Stimulated activated memory B cell treated with anti-CD40 and anti-IgM and Interleukin-4, amounts not matched to agents 10 μg/mL and 1 μg/mL and 100 μg/mL, for 72 hours (primary cell): ENCODE measurements at places on chromosomes 4 and X.

DNA sequence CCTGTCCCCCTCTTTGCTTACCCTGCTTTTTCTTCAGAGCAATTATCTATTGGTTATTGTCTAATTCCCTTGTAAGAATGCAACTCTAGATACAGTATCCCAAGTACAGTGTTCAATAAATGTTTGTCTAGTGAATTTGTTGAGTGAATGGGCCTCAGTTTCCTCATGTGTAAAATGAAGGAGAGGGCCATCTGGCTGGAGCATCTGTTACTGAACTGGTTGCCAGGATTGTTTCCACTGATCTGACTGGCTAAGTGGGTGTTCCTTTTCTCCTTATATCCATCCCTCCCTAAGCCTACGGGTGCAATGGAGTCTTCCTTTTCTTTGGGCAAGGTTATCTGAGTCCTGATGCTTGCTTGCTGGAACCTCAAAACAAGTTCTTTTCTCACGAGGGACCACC, 185.2 kb upstream of the RPS6KA3 start:
- no peak for ATAC-seq

DNA sequence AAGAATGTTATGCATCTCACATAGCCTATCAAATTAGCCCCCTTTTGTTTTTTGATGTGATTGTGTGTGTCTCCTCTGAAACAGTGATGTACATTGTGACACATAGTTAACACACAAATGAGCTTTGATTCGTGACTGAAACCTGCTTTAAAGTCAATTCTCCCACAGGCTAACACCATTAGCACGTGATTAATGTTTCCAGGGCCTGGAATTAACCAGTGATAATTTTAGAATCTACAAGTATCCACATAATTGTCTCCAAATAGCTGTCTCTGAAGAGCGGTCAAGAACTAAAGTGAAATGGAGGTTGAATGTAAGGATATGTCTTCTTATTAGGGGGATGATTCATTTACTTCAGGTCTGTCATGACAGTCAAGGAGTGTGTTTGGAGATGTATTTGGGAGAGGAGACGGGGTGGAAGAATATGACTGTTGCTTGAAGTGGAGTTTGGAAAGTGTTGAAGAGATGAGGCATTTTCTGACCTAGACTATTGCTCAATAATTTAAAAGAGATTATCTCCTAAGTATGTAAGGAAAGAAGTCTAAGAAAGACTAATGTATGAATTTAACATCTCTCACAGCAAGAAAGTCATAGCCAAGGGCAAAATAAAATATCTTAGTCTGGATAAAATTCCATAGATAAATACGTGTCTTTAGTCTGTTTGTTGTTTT, 13.7 kb upstream of the RASGEF1B start:
- ATAC-seq = no peak

DNA sequence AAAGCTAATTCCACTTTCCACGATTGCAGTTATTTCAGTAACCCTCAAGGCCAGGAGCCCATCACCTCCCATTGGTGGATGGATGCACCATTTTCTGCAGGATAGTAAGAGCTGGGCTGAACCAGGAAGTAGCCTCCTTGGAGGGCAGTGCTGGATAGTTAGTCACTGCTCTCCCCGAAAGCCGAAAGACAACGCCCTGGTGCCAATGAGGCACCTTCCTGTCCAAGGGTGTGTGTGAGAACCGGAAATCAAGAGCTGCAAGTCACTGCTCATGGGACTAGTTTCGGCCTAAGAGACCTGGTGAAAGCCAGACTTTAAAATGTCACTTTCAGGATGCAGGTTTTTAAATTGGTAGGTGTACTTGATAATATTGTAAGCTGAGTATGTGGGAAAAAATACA, 203.8 kb upstream of the HS3ST1 start:
- no peak for ATAC-seq

GRCh38 chrX:97471071-97471470, 587.4 kb downstream of the RPA4 start:
- no peak for ATAC-seq

DNA sequence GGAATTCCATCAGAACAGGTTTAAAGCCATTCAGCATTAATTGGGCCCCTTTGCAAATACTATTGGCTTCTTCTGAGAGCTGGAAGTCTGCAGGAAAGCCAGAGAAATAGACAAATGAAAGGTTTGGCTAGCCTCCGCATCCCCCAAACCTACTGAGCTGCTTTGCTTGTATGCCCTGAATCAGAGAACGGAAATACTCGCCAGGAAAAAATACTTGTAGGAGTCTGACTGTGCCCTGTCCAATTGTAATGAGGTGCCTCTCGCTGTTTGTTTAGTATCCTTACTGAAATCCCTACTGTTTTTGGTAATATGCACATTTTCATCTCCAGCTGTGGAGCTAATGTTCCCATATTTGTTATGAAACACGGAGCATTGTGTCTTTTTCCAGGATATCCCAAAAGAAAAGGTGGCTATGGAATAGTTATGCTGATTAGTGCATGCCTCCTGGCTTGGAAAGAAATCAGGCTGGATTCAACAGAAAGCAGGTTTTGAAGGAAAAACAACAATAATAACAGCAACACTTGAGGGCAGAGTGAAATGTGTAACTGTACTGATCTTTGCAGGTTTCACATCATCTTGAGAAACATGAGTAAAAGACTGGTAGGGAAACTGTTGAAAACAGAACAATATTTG, 50.7 kb upstream of the NLGN4X start:
- no peak for ATAC-seq

DNA sequence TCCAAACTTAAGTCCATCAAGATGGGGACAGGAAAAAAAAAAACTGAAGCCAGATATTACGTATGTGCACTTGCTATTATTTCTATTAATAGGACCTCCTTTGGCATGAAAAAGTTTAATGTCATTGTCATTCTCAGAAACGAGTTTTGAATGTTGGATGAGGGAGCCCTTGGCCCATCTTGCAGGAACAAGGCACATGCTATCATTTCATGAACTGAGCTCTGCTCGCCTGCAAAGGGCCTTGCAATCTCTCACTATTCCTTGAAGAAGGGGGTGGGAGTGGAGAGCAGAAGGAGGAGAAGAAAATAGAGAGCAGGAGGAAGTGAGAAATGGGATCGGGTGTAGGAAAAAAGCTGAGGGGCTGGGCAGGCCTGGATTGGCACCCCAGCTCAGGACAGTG, 34.3 kb upstream of the SPATA4 start:
- no peak for ATAC-seq

DNA sequence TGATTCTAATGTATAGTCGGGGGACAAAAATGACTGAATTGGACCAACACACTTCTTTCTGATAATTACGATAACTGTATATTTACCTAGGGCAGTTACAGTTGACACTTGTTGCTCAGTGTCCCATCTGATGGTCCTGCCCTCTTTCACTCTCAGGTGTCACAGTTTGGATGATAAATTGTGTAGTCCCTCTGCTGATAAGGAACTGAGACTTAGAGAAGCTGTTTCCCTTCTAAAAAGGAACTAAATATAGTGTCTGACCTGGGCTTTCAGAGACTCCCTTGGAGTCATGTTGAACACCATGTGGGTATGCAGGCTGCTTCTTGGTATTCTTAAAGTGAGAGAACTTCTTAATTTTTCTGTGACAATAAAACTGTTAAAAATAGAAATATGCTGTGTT, 23.7 kb upstream of the PNPLA4 start:
- ATAC-seq = peak; percentile 69

GRCh38 chr4:185165605-185166063, 22.6 kb downstream of the SLC25A4 start:
- peak; percentile 88 for ATAC-seq

DNA sequence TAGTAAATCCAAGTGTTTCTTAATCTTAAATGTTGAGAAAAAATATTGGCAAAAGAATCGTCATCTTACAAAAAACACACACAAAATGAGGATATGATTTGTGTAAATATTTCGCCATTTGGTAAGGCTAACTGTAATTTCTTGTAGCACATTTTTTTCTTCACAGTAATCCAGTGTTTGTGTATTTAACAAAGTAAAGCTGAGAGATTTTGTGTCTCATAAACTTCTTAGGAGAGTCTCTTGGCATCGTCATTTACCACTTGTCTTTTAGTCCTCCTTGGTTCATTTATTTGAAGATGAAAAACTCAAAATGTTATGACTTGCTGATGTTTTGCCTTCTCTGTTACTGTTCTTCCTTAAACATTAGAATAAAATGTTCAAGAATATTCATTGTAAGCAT, 326.7 kb upstream of the PITX2 start:
- no peak for ATAC-seq

- ATAC-seq = no peak
Measured at GRCh38 chr4:186592966-186593586, 37.7 kb upstream of the MTNR1A start.

DNA sequence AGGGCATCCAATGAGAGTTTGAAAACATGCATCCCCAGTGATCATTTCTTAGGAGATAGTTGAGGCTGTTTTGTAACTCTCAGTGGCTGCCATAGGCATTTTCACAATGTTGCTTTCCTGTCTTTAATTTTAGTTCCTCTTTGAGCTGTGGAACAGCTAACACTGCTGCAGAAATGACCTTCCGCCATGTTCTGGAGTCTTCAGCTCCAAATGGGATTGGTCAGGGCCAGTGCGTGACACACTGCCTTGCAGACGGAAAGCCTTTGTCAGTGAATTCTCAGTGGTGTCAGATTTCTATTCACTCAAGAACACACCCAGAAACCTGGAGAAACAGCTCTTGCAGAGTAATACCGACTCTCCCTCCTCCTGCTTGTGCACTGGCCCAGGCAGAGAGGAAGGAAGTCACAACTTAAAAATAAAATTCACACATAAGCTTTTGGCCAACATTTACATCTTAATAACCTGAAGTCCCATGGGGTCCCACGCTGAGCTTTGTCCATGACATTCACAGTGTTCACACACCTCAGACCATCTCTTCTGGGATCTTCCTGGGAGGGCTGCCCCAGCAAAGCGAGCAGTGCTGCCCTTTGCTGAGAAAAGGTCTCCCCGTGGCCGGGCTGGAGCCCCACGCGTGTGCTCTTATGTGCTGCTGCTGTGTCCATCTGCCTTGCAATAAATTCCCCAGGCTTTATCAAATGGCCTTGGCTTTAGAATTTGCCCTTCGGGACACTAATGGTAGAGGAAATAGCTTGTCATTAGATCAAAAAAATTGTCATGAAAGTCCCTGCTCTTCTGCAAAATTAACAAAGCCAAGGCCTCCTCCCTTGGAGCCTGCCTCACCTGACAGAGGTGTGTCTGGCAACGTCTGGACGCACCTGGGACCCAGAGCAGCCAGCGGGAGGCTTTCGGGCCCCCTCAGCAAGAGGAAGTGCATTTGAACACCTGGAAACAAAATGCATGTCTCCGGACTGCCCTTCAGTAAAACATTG, 126.8 kb downstream of the IRF2 start:
- peak; percentile 90 for ATAC-seq

- no peak for ATAC-seq
Measured at GRCh38 chrX:13009273-13009672, 34.4 kb downstream of the TMSB4X start.

DNA sequence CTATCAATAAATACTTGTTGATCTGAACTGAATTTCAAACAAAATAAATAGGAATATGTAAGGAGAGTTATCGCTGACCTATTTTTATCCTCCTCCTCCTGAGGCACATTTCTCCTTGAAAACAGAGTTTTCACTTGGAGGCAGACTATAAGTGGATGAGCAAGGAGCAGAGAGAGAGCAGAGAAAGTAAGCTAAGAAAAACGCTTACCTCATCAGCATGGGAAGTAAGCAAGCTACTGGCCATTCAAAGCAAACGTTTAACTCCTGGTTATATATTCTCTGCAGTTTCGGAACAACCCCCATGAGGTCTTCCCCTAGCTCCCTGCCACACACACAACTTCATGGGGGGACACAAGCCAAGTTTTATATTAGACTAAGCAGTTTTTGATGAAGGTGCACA, 13.2 kb downstream of the ZDHHC9 start:
- no peak for ATAC-seq

DNA sequence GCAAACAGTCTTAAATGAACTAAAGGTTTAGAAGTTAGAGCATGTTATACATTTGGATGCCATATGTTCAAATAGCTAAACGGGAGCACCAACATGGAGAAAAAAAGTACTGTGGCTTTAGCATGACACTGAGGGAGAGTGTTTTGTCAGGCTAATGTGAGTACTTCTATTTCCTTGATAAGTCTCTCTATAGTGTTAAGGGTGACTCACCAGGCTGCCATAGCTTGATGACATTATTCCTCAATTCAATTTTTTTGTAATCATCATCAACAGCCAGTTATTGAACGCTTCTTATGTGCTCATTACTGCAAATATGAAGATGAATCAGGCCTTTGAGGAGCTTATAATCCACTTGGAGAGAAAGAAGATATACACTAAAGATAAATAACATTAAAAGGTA, 211.4 kb upstream of the GPR101 start:
- no peak for ATAC-seq
